ENCODE measurements at places on chromosomes 5 and 9. TPM values are rescaled to one million over a fixed set of nuclear protein-coding genes. Genes with fewer than 3 reads are reported as not detected.

SEC16A gene
- total RNA-seq, result 67.1 TPM

DNA sequence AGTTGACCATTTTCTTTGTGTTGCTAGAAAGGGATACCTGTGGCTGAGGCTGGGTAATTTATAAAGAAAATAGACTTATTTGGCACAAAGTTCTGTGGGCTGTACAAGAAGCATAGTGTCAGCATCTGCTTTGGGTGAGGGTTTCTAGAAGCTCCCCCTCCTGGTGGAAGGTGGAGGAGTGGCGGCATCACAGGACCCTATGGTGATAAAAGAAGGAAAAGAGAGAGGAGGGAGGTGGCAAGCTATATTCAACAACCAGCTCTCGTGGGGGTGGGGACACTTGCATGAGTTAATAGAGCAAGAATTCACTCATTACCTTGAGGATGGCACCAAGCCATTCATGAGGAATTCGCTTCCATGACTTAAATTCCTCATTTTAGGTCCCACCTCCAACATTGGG, 2041.4 kb upstream of the CDH9 start:
- H3K4me3 ChIP-seq, result no peak overlapping the region
- DNase-seq, result no peak
- no peaks in the 10 kb centered on the region for H3K36me3 ChIP-seq
- H3K27ac ChIP-seq, result no peak overlapping the region
- H3K27me3 ChIP-seq, result no peaks in the 10 kb centered on the region

SPATA6L gene
- 15.1 TPM for total RNA-seq

SPATA9 gene
- 1.0 TPM for total RNA-seq

UGT3A1 gene
- 6.1 TPM for total RNA-seq

All from kidney (tissue), 22 donors.